ENCODE measurements at places on chromosomes 16 and 17. TPM values are rescaled to one million over a fixed set of nuclear protein-coding genes. Genes with fewer than 3 reads are reported as not detected.

- DNase-seq: no peak
Observed at GRCh38 chr16:8642146-8642545, 20.6 kb downstream of the METTL22 start.

Gene KRTAP4-9
- not detected for total RNA-seq

Gene SMIM22
- total RNA-seq: not detected

DNA sequence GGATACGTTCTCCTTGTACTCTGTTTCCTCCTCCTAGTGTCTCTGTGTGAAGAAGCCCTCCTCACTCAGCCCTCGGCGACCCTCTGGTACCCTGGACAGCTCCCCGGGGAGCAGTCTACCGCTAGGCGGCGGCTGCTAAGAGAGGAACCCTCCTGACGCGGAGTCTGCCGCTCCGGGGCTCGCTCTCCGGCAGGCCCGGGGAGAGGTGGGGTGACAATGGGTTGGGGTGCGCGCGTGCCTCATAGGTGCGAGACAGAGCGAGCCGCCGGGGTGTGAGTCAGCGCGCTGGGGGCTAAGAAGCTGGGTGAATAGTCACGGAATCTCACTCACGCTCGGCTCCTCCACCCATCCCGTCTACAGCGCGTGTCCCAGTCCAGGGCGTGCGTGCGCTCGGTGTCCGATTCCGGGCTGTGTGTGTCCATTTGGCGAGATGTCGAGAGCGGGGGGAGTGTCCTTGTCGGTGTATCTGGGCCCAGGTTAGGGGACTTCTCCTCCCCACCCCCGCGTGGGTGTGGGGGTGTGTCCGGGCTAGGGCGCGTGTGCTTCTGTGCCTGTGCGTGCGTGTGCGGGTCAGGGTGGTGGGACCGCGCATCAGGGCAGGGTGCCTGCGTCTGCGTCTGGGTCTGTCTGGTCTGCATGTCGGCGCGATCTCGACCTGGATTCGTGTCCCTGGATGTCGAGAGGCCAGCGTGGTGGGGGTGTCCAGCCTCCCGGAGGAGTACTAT is 577 bp upstream of the HS3ST2 start:
- no peak for DNase-seq

DNA sequence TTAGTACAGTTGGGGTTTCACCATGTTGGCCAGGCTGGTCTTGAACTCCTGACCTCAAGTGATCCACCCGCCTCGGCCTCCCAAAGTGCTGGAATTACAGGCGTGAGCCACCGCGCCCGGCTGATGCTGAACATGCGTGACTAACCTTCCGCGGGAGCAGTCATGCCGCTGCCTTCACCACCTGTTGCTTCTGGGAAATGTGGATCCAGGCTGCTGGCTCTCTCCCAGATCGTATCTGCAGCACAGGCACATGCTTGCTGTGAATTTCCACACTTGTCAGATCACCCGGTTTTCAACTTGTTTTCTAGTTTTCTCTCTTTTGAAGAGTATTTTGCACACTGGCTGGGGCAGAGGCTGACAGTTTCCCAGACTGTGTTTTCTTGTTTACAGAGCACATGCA is 97.9 kb downstream of the ADCY9 start:
- no peak for DNase-seq

DNA sequence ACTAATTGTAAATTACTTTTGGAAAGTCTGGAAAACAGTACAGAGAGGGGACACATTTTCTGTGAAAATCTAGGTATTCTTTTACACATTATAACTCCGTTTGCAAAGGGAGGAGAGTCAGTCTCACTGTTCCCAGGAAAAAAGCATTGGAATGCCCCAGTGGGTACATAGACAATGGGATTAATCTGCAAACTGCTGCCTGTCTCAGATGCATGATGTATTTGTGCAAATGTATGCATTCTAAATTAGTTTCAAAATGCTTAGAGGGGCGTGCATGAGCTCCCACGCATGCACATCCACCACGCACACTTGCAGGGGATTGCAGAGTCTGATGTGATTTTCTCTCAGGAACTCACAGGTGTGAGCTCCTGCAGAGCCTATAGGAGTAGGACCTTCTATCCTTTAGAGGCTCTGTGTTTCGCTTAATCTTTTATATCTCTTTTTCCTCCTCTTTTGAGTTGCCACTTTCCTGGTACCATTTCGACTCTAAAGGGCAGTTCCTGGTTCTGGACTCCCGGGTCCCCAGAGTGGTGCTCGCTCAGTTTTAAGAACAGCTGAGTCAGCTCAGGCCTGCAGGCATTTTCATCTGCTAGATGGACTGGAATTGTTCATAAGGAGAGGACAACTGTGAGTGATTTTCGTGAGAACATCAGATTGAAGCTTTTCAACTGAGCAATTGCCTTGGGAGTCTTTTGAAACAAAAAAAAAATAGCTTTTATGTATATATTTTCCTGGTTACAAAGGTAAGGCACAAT is 1.1 kb downstream of the BCO1 start:
- no peak for DNase-seq

Gene CIBAR2
- total RNA-seq: 2.4 TPM

Gene NPIPA7
- not detected for total RNA-seq

Gene NLRC3
- total RNA-seq: under 0.01 TPM

Gene PLEKHG4
- 45.3 TPM for total RNA-seq

DNA sequence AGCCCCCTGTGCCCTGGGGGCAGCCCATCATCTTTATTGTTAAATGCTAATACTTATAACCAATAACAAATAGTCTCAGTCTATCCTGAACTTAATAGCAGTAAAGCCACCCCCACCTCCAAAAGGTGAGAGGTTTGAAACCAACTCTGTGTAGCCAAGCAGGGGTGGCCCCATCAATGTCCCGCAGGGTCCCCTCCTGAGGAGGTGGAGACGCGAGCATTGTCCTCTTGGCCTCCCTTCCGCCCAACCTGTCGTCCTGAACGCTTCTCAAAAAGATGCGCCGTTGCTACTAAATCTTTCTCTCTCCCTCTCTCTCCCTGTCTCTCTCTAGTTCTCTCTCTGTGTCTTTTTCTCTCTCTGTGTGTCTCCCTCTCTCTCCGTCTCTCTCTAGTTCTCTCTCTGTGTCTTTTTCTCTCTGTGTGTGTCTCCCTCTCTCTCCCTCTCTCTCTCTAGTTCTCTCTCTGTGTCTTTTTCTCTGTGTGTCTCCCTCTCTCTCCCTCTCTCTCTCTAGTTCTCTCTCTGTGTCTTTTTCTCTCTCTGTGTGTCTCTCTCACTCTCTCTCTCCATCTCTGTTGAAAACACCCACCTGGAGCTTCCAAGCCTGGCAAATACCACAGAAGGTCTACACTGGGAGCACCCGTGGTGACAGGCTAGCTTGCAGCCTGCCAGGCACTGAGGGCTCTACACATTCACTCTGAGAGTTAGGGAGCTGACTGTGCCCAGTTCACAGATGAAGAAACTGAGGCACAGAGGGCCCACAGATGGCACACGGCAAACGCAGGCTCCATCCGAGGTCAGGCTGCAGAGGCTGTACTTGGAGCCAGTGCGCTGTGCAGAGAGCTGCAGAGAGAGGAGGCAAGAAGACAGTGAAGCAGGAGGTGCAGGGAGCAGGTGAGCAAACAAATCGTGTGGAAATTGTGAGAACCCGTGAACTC is 185.9 kb downstream of the C16orf95 start:
- DNase-seq: no peak

Gene CDC27
- 106 TPM for total RNA-seq

Gene LPO
- not detected for total RNA-seq

DNA sequence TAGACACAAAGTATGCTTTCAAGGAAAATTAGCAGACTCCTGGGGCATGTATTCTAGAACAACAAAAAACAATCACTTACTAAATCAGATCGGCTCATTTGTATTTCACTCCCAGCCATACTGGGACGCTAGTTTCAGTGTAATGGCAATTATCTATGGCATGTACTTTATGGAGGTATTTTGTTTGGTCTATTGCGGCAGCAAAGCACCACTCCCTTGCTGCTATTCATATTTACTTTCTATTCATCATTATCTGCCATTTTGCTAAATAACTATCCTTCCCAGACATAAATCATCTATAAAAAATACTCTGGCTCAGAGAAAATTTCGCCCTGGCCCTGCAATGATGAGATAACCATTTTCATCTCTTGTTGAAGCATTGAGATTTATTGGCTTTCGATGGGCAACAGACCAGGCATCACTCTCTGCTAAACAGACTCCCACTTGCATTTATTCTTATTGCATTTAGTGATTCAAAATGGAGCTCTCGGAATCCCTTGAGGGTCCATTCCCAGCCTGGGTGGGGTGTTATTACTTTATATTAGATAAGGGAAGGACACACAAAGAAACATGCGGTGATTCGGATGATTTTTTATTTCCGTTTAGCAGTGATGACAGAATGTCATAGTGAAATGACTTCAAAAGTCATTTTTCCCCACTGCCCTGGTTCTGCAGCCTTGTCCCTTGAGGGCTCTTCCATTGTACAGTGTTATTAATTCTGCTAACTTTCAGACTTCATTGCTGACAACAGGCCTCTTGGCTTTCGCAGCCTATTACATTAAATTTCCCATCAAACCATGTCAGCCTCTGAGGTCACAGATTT is 225.8 kb downstream of the IRX3 start:
- no peak for DNase-seq

DNA sequence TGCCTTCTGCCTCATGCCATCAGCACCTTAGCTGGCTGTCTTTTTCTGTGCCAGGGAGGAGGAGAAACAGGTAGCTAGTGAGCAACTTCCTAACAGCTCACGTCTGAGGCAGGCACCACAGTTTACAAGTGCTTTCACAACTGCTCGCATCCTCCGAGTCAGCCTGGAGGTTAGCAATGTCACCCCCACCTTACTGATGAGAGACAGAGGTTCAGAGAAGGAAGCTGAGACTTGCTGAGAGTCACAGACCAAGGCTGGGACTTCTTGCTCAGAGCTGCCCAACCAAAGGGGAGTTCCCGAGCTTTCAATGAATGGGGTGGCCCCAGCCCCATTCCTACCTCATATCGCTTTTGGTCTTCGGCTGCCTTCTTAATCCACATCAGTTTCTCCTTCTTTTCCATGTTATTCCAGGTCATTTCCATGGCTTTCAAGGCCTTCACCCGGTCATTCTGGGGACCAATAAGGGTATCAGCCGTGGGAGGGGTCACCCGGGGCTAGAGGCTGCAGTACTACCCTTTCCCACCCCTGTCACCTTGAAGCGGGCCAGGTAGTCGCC is 9.6 kb downstream of the UBTF start:
- no peak for DNase-seq

- no peak for DNase-seq
Observed at GRCh38 chr16:27430512-27430911, 28.5 kb downstream of the IL21R start.

GRCh38 chr16:2199095-2199494 is 2.7 kb upstream of the CASKIN1 start:
- no peak for DNase-seq

GRCh38 chr17:55709984-55710383 is 12.7 kb downstream of the TMEM100 start:
- no peak for DNase-seq

DNA sequence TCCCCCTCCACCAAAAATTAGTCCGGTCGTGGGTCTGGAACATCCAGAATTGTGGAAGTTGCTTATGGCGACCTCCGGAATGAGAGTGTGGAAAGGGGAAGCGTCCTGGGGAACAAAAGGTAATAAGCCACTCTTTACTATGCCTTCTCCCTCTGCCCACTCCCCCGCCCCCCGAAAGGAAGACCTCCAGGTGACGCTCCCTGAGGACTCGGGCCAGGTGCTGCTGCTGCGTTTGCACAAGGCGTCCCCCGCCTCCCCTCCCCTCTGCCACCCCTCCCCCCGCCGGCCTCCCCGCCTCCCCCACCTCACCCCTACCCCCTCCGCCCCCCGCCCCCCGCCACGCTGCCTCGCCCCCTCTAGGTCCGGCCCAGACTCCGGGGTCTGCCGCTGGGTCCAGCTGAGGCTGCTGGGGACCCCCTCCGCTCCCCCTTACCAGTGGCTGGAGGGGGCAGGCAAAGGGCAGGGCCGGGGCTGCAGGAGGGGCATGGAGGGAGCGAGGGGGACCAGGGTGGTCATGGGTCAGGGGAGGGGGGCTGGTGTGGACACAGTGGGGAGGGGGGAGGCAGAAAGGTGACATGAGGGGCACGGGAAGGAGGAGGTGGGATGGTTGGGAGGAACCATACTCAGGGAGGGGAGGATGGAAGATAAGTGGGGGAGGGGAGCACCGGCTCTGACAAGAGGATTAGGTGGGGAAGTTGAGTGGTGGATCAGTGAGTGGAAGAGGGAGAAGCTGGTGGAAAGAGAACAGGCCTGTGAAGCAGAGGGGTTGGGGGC is 23.6 kb downstream of the ALOX12B start:
- DNase-seq: no peak

- DNase-seq: no peak
Observed at GRCh38 chr17:66576473-66576872, 258.4 kb upstream of the CACNG5 start.

DNA sequence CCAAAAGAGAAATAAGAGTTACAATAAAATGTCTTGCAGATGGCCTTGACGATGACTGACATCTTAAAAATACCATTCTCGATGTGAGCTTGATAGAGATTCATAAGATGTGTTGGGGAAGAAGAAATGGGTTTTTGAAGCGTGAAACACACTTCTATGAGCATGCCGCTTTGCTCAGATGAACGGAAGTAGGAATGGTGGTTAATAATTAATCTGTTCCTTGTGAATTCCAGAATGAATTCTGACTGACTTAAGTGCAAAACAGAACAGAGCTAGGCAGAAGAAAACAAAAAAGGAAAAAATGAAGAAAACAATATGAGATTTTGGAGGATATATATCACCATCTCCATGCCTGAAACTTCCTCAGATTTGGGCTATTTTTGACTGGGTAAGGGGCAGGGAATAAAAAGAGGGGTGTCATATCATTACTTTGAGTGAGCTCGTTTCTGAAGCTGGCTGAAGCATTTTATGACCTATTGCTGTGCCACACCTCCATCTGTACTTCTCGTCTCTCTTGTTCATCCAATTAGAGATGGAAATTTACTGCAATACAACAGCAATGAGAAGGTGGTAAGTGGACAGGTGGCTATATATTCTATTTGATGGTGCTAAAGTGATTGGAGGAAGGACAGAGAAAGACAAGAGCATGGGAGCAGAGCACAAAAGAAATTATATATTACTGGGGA is 1152.0 kb upstream of the CDH8 start:
- DNase-seq: no peak

DNA sequence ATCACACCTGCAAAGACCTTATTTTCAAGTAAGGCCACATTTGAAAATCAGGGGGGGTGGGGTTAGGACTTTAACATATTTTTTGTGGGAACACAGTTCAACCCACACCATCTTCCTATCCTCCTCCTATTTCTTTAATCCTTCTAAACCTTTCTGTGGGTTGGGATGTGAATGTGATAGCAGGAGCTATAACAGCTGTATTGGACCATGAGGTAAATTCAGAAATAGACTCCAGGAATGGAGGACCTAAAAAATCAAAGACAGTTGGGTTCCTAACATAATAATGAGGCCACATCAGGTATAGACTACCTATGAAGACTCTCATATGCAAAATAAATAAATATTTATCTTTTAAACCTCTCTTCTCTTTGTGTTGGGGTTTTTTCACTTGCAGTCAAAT is 451.4 kb downstream of the XYLT1 start:
- no peak for DNase-seq

GRCh38 chr17:49548051-49548505 is 27.6 kb upstream of the NXPH3 start:
- DNase-seq: no peak

Measured in uterus (tissue), 4 donors.